ENCODE measurements at places on chromosomes 16 and 17.

GRCh38 chr17:79374087-79374689 is 236.7 kb downstream of the RBFOX3 start:
- DNase-seq = no peak

- no peak for DNase-seq
Observed at GRCh38 chr16:25523183-25523582, 168.6 kb upstream of the HS3ST4 start.

DNA sequence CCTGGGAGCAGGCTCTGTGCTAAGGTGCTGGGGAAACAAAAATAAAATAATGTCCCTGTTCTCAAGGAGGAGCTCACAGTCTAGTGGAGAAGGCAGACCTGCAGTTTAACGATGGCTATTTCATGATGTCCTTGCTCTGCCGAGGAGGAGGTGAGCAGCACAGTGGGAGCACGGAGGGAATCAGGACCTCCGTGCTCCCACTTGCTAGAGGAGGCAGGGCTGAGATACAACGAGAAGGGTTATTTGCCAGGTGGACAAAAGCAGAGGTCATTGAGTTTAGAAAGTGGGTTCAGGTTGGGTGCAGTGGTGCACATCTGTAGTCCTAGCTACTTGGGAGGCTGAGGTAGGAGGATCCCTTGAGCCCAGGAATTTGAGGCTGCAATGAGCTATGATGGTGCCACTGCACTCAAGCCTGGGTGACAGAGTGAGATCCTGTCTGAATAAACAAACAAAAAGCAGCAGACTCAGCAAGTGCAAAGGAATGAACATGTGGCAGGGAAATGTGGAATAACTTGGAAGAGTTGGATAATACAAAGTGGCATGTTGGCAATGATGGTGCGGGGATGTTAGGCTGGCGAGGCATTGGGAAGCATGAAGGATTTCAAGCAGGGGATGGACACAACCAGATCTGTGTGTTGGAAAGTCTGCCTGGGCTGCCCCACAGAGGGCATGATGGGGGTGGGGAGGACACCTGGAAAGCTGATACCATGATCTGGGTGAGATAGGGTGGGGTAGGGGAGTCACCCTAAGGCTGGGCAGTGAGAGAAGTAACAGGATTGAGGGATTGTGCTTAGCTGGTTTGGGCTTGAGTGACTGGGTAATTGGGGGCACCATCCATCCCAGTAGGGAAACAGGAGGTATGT is 12.8 kb upstream of the TNS4 start:
- no peak for DNase-seq

- no peak for DNase-seq
Observed at GRCh38 chr16:86424398-86424797, 85.9 kb upstream of the FOXF1 start.

- DNase-seq = no peak
Observed at GRCh38 chr17:14871921-14872320, 393.2 kb downstream of the PMP22 start.

Measured in cortex of kidney (tissue), 1 donor.